ENCODE measurements at places on chromosomes 1 and 21. TPM values are rescaled to one million over a fixed set of nuclear protein-coding genes. Genes with fewer than 3 reads are reported as not detected.

Gene TRNAU1AP
- 19.5 TPM for total RNA-seq

Gene SCAMP3
- 23.7 TPM for total RNA-seq

Gene CELA2A
- not detected for total RNA-seq

Gene ST6GALNAC5
- 3.7 TPM for total RNA-seq

Gene PLCH2
- 15.3 TPM for total RNA-seq

Gene RNF186
- total RNA-seq: not detected

Gene NCF2
- total RNA-seq: 19.1 TPM

Gene RHCE
- total RNA-seq: 4.2 TPM

Gene KCNQ4
- total RNA-seq: 1.8 TPM

Gene ADAMTSL4
- total RNA-seq: 22.1 TPM

Gene TSPEAR
- 4.1 TPM for total RNA-seq

Gene KCNK1
- total RNA-seq: 3.8 TPM

Gene FALEC
- total RNA-seq: not detected
